ENCODE measurements at places on chromosomes 4 and X. TPM values are rescaled to one million over a fixed set of nuclear protein-coding genes. Genes with fewer than 3 reads are reported as not detected.

DNA sequence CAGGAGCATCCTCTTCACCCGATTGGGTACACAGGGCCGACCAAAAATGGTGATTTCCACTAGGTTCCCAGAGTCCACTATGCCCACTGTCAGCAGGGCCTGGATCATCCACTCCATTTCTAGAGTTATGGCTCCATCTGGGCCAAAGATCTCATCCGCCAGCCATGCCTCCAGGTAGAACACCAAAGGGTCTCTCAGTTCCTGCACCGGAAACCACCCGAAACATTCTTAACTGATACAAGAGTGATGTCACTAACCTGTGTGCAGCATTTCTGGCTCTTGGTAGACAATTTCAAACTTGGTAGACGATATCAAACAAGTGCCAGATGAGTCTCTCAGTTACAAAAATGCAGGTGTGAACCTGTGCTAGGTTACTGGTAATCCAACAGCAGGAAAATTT lies 306.1 kb downstream of the BCOR start:
- DNase-seq = no peak

- DNase-seq = no peak
These were observed 42.1 kb downstream of the HMX1 start for GRCh38 chr4:8829584-8829983.

Gene HPSE
- total RNA-seq = 1.1 TPM

DNA sequence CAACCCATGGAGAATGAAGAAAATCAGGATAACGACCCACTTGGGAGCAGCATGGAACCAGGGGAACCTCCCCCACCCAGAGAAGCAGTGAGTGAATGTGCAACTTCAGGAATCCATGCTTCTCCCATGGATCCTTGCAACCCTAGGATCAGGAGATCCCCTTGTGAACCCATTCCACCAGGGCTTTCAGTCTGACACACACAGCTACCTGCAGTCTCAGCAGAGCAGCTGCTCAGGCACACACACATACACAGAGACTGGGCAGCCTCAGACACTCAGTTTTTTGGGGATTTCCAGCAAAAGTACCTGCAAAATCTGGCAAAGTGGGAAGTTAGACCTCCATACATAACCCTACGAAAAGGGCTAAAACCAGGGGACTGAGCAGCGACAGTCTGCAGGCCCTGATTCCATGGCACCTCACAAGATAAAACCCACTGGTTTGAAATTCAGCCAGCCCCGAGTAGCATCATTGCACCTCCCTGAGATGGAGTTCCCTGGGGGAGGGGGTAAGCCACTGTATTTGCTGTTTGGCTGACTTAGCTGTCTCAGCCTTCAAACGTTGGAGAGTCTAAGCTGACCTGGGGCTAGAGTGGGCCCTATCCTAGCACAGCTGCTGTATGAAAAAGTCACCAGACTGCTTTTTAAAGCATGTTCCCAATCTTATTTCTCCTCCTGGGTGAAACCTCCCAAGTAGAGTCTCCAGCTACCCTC lies 737.5 kb upstream of the NDST4 start:
- DNase-seq = no peak

- no peak for DNase-seq
These were observed 431.2 kb downstream of the GASK1B start for GRCh38 chr4:157741642-157742041.

DNA sequence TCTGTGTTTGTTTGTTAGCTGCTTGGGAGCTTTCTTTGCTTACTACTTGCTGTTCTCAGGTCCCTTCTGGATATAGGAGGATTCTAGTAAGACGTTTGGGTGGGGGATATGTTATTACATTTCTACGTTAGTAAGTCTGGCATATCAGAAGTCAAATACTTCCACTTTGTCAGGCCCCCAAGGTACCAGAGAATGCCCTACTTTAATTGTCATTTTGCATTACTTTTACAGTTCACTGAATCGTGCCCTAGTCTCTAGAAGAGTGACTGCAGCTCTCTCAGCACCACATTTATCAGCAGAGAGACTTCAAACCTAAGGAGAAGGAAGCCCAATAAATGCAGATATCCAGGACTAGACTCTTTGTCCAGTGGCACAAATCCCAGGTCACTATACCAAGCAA lies 54.4 kb downstream of the PCDH19 start:
- no peak for DNase-seq

Gene GDI1
- total RNA-seq = 79.3 TPM

- no peak for DNase-seq
These were observed 2.9 kb downstream of the CPZ start for GRCh38 chr4:8595237-8596087.

DNA sequence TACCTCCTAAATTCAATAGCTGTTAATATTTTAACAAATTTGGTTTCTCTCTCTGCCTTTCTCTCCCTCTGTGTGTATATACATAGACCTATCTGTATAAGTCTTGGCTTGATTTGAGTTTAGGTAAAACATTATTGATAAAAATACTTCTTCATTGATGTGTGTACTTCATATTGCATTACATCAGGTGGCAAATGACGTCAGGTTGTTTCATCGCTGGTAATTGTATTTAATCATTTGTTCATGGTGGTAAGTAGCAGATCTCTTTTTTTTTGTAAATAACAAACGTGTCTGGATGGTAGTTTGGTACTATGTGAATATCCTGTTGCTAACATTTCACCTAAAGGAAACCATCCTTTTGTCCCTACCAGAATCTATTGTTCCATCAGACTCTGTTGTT lies 55.1 kb downstream of the GALNT7 start:
- no peak for DNase-seq

DNA sequence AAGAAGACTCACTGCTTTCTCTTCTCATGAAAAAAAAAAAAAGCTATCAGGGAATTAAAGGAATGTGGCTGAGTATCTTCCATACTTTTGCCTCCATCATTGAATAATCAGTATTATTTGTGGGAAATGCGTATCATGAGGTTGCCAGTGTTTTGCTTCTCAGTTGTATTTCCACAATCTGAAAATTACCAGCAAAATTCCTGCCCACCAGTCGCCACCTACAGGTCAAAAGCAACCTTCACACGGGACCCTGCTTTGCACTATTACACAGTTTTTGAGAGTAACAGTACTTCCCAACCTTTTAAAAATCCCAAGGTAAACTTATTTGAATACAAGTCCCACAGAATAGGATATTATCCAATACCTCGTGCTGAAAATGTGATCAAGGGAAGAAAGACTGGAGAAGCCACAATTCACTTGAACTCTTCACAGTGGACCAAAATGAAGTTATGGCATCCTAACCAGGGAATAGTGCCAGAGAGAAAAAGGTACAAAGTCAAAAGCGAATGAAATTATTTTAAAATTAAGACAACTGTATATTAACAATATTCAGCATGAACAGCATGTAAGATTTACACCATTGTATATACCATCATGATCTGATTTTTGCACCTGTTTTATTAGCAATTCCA lies 30.4 kb downstream of the PGRMC1 start:
- no peak for DNase-seq

GRCh38 chr4:102817613-102818268 lies 9.6 kb downstream of the UBE2D3 start:
- no peak for DNase-seq

GRCh38 chr4:85474356-85474755 lies 594 bp upstream of the ARHGAP24 start:
- DNase-seq = no peak

GRCh38 chrX:126580877-126581276 lies 28.3 kb upstream of the DCAF12L1 start:
- DNase-seq = no peak

Gene UGT2B17
- not detected for total RNA-seq

- DNase-seq = no peak
These were observed 160.5 kb upstream of the NDST3 start for GRCh38 chr4:117873779-117874178.

DNA sequence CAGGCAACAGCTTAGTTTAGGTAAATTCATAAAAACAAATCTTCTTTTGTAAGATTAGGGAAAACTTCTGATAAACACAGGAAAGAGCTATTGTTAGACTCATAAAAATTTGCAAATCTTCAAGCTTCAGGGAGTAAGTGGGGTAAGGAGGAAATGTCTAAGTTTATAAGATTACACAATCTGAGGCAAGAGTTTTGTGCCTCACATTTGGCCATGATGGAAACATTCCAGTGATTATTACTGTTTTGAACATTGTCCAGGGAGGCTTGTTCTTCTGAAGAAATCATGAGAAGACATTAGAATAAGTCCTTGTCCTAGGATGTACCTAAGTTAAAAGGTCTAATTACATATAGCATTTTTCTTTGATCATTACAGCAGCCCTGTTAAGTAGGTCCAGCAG lies 72.8 kb downstream of the MAOB start:
- no peak for DNase-seq

Gene MUC7
- total RNA-seq = not detected

DNA sequence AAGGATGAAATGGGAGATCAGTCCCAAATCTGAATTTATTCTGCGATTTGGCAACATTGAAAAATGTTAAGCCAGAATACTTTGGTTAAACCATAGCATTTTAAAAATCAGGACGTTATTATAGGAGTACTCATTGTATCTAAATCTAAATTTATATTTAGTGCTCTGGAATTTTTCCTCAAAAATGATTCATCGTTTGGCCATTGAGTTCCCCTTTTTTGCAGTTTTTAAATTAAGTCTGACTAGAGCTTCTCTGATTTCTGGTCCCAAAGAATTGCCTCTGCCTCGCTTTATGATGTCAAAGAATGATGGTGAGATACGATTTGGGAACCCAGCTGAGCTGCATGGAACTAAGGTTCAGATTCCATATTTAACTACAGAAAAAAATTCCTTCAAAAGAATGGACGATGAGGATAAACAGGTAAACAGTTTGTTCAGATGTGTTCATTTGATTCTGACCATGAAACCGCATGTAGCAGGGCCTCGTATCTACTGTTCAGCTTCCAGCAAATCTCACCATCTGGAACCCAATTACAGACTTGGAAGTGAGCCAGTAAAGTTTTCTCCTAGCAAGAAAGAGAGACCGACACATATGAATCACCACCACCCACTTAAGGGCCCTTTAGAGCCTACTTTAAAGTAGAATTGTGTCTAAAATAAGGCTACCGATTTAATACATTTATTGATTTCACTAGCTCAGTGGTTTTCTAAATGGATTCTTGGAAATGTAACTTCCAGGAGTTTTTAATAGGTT lies 75.6 kb downstream of the REPS2 start:
- DNase-seq = no peak
